HS-5 (cell line): ENCODE measurements at places on chromosomes 4 and X.
A peak's percentile ranks its signal among the peaks of the same experiment; 100 is the strongest.

GRCh38 chr4:139900964-139901376 lies 235.4 kb downstream of the MGST2 start:
- no peak for DNase-seq

DNA sequence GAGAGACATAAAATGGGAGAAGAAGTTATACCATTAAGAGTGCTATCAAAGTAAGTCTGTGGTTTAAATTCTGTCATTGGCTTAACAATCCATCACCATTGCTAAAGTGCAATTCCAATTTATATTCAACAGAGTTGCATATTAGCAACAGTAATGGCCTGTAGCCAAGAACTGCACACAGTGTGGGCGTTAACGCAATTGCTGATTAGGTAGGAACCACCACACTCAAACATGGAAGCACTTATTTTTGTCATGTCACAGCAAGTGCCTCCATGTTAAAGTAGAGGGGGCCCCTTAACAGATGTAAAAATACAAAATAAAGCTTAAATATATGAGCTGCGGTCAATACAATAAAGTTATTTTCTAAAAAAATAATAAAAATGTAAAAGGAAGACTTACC lies 10.8 kb downstream of the LARP7 start:
- no peak for DNase-seq

DNA sequence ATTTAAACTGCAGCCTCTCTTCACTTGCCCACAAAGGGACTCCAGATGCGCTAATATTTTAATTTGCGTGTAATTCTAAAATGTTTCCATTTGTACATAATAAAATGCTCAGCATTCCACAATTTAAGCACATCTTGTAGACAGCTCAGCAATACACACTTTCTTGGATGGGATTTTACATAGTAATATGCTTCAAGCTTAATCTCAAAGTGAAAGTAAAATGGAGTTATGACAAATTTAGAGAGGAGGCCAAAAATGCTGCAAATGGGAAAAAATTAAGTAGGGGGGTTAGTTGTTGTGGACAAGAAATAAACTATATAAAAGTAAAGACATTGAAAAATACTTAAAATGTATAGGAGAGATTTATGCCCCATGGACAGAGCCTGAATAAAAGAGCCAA lies 149.1 kb downstream of the FBXO8 start:
- no peak for DNase-seq

DNA sequence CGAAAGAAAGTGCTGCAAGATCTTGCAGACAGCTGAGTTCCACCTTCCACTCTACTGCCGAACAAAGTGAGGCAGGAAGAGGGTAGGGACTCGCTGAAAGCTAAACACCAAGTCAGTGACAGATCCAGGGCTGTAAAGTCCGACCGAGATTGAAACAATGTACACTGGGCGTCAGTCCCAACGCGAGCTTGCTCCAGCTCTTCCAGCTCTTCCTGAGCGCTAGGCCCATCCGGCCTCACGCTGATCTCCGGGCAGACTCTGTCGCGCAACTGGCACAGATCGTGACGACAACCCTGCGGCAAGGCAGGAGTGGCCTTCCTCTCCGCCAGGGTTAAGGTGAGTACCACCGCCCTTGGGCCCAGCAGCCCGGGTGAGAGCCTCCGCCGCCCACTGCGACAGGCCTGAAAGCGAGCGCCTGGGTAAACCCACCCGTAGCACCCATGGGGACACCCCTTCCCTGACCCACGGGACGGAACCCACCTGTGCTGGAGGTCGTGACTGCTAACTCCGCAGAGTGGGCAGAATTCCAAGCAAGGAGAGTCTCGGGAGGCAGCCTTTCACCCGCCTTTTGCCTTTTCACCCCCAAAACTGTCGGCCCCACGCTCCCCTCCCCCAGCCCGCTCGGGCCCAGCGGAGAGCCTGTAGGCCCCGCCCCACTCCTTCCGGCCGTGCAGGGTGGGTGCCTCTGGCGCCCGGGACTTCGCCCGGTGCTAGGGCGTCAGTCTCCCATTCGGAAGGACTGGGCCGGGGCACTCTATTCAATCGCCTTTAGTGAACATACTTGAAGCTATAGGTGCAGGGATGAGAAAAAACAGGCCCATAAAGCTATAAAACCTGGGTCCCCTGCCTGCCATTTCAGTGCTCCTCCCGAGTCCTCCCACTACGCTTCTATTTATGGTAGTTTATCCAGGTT lies at the start of gene TMLHE:
TMLHE (minus strand) TSS at position 641 of the 913 bp plus-strand sequence. CDS start 67,676 bp downstream, outside the sequence.
- peak; percentile 11 for DNase-seq

GRCh38 chr4:1370321-1371124 lies 23.5 kb downstream of the UVSSA start:
- no peak for DNase-seq

DNA sequence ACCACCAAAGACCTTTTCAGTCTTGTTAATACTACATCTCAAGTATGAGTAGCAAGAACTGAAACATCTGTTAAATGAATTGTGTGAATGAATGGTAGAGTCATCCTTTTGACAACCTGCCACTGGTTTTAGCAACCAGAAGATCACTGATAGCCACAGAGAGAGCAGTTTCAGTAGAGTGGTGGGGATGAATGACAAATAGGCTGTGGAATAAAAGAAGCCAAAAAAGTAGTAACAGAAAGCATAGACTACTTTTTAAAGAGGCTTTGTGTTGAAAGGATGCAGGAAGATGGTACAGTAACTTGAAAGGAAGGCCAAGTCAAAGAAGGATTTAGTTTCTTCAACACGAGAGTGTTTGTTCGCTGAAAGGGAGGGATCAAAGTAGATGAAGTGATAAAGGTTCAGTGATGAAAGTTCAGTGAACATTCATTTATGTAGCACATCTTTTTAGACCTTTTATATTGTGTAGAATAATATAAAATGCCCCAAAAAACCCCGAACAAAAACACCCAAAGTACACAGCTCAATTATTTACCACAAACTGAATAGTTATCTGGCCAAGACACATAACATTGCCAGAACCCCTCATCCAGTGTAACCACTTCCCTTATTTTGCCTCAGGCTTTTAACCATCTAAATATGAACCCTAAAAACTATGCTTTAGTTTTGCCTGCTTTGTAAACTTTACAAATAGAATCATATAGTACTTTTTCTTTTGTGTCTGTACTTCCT lies 40.1 kb upstream of the EIF1AX start:
- no peak for DNase-seq

DNA sequence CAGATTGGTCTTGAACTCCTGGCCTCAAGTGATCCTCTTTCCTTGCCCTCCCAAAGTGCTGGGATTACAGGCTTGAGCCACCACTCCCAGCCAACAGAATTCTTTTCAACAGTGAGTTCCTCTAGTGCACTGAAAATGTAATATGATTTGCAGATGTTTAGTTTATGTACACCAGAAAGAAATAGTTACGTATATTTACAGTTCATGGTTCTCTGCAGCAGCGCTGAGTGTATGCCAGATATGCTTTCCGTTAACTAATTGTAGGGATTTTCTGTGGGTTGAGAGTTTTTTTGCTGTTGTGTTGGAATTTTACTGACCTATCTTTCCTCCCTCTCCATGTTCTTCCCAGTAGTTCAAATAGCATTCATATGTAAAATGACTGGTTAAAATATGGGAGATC lies 44.0 kb downstream of the GAB1 start:
- no peak for DNase-seq

DNA sequence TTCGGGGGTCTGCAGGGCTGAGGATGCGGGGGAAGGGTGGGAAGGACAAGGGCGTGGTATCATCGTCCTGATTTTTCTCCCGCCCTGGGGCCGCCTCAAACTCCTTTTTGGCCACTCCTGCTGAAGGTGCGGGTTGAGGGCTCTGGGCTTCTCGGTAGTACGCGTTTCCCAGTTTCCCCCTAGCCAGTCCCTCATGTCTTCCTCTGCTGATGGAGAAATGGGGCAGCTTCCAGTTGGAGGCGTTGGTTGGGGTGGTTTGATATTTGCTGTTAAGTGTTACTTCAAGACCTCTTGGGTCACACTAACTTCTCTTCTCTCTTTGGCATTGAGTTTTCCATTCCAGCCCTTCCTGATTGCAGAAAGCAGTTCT lies 482 bp downstream of the GSTCD start:
- peak; percentile 15 for DNase-seq

DNA sequence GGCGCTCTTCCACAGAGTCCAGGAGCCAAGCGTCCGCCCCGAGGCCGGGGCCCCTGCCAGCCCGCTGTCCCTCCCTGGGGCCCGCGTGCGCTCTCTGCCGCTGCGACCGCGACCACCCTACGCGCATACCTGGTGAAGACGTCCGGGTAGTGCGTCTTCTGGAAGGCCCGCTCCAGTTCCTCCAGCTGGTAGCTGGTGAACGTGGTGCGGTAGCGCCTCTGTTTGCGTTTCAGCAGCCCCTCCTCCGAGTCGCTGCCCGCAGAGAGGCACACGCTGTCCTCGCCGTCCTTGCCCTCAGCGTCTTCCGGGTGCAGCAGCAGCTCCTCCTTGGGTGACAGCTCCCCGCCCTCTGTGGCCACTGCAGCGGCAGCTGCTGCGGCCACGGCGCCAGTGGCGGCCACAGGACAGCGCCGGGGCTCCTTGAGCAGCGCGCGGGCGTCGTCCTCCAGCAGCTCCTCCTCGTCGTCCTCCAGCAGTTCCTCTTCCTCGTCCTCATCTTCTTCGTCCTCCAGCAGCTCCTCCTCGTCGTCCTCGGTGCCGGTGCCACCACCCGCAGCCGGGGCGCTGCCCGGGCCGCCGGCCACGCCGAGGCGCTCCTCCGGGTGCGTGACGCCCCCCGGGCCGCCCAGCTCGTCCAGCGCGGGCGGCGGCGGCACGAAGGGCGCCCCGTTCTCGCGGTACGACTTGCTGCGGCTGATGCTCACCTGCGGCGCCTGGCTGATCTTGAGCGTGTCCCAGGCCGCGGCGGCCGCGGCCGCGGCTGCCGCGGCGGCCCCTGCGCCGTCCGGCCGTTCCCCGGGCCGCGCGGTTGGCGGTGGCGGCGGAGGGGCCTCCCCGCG lies 2.8 kb downstream of the ARX start:
- no peak for DNase-seq

DNA sequence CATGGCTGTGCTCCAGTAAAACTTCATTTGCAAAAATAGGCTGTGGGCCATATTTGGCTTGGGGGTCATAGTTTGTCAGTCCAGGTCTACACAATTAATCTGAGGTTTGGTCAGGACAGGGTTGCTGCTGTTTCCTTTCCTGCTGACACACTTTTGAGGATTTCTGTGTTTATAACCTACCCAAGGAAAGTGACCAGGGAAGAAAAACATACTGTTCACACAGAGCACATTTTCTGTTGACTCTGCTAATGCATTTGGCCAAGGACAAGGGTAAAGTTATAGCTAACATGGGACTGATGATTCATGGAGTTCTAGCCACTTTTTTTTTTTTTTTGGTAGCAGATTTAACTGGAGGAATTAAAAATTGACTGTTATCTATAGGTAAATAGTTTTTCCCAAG lies 43.9 kb upstream of the GEMIN8 start:
- DNase-seq = no peak

DNA sequence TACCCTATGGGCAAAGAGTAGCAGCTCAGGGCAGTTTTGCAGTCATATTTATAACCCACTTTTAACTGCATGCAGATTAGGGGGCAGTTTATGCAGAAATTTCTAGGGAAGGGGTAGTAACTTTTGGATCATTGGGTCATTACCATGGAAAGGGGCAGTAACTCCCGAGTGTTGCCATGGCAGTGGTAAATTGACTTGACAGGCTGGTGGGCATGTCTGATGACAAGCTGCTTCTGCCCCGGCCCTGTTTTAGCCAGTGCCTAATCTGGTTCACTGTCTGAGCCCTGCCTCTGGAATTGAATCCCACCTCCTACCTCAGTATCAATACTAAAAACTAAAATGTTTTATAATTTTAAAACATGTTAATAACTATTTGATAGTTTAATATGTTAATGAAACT lies 362.1 kb upstream of the ATOH1 start:
- DNase-seq = no peak
